ENCODE measurements at places on chromosomes 5 and 9. TPM values are rescaled to one million over a fixed set of nuclear protein-coding genes. Genes with fewer than 3 reads are reported as not detected.

CDH9 gene
- total RNA-seq: not detected

ORM2 gene
- not detected for total RNA-seq

PPP3R2 gene
- not detected for total RNA-seq

SAXO1 gene
- total RNA-seq: not detected

OR1L1 gene
- total RNA-seq: not detected

All from A549 treated with RU486 at 1 μM for 4 hours (cell line).